ENCODE measurements at places on chromosomes 2 and 18.

DNA sequence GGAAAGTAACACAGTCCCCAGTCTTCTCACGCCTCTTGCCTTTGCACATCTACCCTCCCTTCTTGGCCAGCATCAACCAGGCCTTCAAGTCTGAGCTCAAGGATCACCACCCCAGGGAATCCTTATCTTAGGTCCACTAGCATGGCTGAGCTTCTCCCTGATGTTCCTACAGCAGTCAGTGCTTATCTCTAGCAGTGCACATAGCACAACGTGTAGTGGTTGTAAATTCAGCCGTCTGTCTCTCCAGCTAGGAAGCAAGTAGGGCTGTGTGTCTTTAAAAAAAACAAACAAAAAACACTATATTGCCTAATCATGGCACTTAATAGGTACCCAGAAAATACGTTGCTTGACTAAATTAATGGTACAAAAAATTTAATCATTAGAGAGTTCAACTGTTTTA lies 29.2 kb downstream of the KCNG3 start:
- no peak for DNase-seq

DNA sequence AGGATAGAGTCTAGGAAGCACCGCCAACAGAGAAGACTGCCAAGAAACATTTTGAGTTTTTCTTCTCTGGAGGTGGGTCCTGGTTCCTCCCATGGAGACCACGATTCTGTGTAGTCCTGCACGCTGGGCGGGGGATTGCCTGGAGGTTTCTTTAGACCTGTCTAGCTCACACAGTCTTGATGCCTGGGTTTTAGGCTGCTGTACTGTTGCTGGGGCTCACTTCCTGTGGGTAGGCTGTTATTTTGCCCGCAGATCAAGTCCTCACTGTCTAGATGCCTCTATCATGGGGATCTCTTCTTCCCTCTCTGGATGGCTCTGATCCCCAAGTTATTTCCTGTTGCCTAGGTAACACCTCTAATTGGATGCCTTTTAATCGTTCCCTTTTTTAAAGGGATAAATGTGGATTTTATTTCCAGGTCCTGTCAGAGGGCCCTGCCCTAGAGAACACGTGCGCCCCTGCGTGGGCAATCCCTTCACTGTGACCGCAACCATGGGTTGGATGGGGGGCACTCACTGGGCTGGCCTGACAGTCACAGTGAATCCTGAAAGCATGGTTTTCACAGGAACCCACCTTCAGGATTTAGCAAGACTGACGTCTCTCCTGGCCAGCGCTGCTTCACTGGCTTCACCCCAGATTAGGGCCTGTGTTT lies 115.7 kb downstream of the MSH2 start:
- no peak for DNase-seq

DNA sequence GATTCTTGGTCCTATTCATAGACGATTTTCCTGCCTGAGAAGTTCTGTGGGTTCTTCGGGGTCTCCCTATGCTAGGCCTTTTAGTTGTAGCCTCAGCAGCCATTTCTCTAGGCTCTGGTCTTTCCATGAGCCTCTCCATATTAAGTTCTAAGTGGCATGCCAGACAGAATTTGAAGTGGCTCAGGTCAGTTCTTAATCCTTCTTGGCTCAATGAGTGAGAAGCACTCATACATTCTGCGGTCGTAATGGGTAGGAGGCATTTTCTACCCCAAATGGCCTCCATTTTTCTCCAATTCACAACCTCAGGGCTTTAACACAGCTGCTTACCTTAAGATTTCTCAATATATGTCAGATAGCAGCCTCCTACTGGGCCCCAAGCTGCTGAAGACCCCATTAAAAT lies 405.3 kb upstream of the GALNT5 start:
- DNase-seq: no peak

DNA sequence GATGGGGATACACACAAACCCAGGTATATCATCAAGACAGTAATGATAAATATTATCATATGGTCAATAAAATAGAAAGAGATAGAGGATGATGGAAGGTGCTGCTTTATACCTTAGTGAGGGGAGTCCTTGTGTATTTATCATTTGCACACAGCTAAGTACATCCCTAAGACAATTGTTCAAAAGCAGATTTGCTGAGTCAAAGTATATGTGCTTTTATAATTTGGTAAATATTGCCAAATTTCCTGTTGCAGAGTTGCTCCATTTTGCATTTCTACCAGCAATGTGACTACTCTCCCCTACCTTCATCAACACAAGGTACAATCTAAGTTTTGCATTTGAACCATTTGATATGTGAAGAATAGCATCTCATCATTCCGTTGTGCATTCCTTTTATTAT lies 22.6 kb upstream of the PLEK start:
- no peak for DNase-seq

DNA sequence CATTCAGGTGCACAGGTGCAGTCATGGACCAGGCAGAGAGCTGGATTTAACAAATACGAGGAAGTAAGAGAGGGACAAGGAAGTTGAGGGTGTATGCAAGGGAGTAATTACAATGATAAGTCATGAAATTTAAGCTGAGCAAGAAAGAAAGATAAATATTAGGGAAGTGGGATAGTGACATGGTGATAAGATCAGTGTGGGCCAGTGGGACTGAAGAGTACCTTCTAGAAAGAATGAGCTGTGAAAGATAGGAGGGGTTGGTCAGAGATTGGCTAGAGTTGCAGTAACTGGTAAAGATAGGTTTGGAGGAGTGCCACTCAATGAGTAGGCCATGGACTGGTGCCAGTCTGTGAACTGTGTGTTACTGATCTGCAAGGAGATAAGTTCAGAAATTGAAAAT lies 200.8 kb upstream of the SIX3 start:
- no peak for DNase-seq

- no peak for DNase-seq
These were observed 72.7 kb downstream of the LAMA3 start for GRCh38 chr18:23761941-23762340.

DNA sequence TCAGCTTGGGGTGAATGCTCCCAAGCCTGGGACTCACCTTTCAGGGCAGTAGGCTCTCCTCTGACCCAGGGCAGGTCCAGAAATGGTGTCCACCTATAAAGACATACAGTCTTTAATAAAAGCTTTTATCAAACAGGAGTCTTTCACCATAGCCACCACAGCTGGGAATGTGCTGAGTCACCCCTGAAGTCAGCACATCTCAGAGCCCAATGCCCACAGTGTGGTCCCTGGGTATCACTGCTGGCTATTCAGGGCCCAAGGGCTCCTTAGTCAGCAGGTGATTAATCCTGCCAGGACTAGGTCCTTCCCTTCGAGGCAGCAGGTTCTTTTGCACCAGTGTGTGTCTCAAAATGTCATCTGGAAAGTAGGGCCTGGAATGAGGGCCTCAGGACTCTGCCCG lies 181.9 kb downstream of the MEMO1 start:
- DNase-seq: no peak

DNA sequence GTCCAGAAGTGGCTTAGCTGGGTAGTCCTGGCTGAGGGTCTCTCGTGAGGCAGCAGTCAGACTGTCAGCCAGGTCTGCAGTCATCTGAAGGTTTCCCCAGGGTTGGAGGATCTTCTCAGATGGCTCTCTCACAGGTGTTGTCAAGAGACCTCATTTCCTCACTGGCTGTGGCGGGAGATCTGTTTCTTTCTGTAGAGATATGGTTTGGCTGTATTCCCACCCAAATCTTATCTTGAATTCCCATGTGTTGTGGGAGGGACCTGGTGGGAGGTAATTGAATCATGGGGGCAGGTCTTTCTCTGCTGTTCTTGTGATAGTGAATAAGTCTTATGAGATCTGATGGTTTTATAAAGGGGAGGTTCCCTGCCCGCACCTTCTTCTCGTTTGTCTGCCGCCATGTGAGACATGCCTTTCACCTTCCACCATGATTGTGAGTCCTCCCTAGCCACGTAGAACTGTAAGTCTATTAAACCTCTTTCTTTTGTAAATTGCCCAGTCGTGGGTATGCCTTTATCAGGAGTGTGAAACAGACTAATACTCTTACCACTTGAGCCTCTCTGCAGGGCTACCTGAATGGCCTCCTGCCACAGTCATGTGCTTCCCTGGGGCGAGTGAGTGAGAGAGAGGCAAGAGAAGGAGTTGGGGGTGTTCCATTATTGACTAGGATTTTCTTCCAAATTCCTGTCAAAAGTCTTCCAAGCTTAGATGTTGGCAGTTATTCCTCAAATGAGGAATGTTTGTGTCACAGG lies 23.6 kb downstream of the MALT1 start:
- DNase-seq: no peak

GRCh38 chr2:205885492-205886099 lies 200.4 kb downstream of the INO80D start:
- peak; percentile 25 for DNase-seq

- no peak for DNase-seq
These were observed 422.0 kb upstream of the ZEB2 start for GRCh38 chr2:144941743-144942488.

- DNase-seq: no peak
These were observed 15.0 kb downstream of the APLF start for GRCh38 chr2:68482296-68482820.

Measured in stimulated activated CD8-positive, alpha-beta memory T cell treated with anti-CD3 and anti-CD28 coated beads, Interleukin-7, amount 100 ng/mL, for 1 hour (primary cell).